ENCODE measurements at places on chromosomes 5 and 9.

GRCh38 chr5:172920447-172920849 is 38.8 kb upstream of the RPL26L1 start:
- no peak for DNase-seq

DNA sequence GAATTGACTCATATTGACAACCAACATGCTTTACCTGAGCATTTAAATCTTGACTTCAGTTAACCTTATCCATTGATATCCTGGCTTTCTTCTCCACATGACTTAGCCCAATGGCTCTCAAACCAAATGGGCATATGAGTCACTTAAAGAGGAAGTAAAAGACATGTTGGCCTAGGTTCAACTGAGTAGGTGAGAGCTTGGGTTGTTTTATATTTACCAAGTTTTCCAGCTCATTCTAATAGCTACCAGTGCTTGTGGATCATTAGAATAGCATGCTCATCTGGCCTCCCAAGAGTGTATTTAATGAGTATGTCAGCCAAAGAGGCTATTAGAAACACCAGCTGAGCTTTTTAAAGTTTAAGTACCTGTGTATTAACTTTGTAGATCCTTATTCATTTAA is 1049.0 kb downstream of the PTPRD start:
- DNase-seq = no peak

- DNase-seq = no peak
These were observed 87.2 kb downstream of the NTRK2 start for GRCh38 chr9:84756731-84757130.

DNA sequence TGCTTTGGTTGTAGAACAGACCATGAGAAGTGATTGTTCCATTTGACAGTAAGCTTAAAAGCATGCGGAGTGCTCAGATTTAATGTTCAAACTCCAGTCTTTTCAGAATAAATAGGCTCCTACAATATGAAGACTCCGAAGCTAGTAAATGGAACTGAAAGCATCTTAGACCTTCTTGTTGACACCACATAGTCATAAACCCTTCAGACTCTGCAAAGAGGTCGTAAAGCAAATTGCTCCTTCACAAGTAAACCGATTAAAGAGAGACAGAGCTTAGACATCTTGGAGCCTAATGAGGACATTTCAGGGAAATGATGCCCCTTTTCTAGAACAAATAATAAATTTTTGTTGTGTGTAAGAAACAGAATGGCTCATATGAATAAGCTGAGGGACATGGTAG is 511.0 kb upstream of the RIOK2 start:
- DNase-seq = no peak

DNA sequence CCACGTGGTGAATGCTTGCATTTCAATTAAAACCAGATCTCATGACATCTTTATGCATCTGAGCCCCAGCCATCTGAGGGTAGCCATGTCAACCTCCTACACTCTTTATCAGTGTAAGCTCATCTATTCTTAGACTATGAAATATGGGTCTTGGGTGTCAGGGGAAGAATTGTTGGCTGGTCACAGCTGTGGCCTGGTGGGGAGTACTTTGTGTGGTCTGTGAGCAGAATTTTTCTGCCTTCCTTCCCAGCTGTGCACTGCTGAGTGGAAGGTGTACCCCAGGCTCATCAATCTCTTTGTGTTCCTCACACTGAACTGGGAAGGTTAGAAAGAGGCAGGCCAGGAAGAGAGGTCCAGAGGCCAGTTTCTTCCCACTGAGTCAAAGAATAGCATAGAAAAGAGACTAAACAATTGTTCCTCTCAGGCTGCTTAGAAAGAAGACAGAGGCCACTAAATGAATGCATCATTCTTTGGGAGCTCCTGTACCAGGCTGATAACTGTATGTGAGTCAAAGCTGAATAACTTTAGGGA is 202.7 kb upstream of the RGMB start:
- DNase-seq = no peak

- no peak for DNase-seq
These were observed 181.2 kb downstream of the MACROH2A1 start for GRCh38 chr5:135217669-135218485.

DNA sequence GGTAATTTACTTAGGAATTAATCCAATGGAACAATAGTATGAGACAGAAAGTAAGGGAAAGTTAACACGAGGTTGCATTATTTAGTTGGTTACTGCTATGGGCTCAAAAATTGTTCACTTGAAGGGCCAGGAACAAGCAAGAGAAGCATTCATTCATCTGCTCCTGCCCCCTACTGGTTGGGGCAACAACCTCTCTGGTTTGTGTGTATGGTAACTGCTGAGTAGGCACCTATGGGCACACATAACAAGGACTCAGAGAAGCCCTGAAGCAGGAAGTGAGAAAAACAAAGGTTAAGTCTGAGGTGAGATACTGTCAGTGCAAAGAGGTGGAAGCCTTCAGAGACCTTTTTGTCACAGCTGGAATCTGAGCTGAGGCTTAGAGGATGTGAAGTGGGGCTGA is 34.4 kb upstream of the RANBP6 start:
- DNase-seq = no peak

- DNase-seq = no peak
These were observed 38.4 kb downstream of the SHB start for GRCh38 chr9:38030658-38031057.

DNA sequence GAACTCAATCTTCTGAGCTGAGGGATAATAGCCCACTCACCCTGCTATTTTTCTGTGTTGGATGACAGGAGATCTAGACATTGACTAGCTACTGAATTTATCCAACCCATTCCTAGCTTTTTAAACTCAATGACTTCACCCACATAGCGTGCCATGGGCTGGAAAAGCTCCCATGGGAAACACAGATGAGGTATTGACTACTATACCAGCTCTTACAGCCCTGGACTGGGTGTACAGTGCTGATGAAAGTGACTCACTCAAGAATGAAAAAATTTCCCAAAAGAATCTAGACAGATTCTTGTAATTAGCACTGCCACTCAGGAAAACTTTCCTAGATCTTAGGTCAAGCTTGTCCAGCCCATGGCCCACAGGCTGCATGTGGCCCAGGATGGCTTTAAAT is 72.7 kb upstream of the NREP start:
- no peak for DNase-seq

DNA sequence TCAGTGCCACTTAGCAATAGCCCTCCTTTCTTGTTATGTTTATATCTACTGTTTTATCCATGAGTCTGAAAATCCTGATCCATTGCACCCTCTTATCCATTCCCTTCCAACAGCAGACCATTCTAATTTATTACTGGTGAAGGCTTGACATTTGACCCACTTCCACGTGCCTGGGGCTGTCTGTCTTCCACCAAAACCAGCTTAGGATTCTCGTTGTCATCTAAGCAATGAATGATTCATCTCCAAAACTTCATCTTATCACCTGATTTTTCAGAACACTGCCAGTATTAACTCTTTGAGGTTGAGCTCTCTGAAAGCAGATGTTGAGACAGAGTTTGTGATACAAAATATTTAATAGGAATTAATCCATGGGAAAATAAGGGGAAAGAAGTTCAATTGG is 277.8 kb upstream of the FBXL7 start:
- DNase-seq = no peak

GRCh38 chr9:83355729-83356151 is 182.5 kb downstream of the FRMD3 start:
- DNase-seq = no peak

GRCh38 chr9:79880626-79881025 is 308.9 kb downstream of the TLE4 start:
- DNase-seq = no peak

- DNase-seq = no peak
These were observed 27.7 kb upstream of the GFPT2 start for GRCh38 chr5:180380856-180381255.

DNA sequence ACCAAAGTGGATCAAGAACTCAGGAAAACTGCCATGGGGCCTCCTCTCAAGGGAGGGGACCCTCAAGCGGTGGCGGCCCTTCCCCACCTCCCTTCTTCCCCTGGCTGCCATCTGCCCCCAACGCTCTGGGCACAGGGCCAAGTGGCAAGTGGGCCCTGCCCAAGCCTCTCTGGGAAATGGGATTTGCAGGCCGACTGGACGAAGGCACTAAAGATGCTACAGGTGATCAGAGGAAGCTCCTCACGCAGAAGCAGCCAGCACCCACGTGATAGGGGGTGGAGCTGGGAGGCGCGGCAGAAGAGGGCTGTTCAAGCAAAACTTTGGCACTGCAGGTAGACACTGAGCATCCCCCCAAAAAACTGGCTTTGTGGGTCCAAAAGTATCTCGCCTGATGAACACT is 52.7 kb upstream of the UBTD2 start:
- DNase-seq = no peak

DNA sequence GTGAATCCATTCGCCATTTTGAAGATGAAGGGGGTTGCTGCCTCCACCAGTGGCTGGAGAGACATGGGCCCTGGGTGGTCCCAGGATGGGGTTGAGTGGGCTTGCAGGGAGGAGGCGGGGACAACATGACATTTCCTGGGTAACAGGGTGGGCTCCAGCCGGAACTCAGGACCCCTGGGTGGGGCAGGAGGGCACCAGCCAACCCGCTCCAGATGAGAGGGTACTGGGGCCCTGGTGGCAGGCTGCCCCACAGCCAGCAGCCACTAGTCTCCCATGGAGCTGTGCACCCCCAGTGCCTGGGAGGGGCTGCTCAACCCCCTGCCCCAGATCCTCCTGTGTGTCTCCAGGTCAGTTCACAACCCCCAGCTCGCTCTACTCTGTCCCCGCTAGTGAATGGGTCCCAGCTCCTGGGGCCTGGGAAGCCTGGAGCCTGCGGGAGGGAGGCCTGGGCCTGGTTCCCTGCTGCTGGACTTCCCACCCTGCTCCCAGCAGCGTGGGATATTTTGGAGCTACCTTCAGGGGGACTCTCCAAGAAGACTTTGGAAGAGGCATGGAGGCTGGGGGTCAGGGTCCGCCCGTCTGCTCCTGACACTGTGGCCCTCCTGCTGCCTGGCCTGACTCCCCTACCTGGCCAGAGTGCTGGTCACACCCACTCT is 55.9 kb downstream of the AHRR start:
- DNase-seq = no peak

GRCh38 chr5:129821477-129822131 is 73.7 kb downstream of the MINAR2 start:
- no peak for DNase-seq

DNA sequence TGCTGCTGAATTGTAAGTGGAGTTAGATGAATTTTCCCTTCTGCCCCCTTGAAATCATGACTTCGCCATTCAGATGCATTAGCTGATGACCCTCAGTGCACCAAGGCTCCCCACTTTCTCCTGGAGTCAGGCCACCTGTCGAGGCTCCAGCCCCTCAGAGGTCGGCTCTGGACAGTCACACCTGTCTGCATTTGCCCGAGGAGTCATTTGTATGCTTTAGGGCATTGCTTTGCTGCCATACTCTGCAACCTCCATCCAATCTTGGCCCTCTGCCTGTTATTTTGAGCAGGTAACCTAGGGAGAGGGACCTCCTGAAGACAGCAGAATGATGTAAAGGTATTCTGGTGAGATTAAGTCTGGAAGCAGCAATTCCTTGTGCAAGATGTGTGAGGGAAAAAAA is 144.8 kb downstream of the MACROH2A1 start:
- no peak for DNase-seq

DNA sequence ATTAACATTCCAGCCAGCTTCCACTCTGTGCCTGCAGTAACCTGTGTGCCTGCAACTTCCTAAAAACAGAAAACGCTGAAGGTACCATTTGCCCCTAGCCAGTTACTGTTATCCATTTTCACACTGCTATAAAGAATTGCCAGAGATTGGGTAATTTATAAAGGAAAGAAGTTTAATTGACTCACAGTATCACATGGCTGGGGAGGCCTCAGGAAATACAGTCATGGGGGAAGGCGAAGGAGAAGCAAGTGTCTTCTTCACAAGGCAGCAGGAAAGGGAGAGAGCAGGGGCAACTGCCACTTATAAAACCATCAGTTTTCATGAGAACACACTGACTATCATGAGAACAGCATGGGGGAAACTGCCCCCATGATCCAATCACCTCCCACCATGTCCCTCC is 31.2 kb downstream of the PTCD2 start:
- DNase-seq = no peak

DNA sequence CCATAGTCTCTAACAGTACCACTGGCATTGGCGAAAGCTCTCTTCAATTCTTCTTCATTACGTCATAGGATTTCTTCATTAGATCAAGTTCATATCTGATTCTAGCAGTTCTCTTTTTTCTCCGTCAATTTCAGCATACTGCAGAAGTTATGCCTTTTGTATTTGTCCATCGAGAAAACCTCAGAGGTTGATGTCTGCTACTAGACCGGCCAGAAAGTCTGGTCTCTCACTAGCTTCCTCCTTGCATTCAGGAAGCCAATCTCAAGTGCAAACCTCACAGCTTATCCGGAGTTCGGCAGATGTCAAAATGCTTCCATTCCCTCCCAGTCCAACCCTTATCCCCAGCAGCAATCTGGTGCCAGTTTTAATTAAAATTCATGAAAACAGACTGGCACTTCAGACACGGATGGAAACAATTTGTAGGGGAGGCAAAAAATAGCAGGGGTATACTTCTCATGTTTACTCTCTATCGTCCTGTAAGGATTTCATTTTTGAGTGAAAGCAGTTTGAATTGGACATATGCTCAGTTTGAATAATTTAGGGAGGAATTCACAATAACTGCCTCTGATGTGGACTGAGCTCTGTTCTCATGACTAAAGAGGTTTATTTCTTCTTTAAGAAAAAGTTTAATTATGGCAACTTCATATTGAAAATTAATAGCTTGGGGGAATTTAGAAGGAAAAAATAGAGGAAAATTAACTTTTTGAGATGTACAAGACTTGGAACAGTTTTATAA is 56.4 kb upstream of the TMC1 start:
- DNase-seq = no peak

GRCh38 chr9:133347515-133347984 is 381 bp downstream of the MED22 start:
- DNase-seq = no peak

DNA sequence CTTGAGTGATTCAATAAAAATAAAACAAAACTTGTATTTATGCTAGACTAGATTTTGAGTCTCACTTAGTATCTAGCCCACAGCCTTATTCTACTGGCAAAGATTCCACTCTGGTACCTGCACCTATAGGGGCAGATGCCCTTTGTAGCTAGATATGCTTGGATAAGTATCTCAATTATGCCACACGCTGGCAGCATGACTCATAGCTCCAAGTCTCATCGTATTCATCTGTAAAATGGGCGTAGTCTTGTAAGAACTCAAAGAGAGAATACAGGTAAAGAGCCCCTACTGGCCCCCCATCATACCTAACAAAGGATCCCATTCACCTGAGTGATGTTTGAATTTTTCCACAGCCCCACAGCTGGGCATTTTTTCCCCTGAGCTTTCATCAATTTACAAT is 45.9 kb upstream of the ASTN2 start:
- DNase-seq = no peak
